ENCODE measurements at places on chromosomes 3 and 15.

GRCh38 chr3:13616359-13616758 is 67.4 kb downstream of the FBLN2 start:
- DNase-seq: peak; percentile 6
- H3K4me1 ChIP-seq: no peaks in the 10 kb centered on the region
- H3K27me3 ChIP-seq: peaks cover 11% of the 10 kb centered on the region
- H3K36me3 ChIP-seq: no peaks in the 10 kb centered on the region
- H3K4me3 ChIP-seq: no peak overlapping the region

DNA sequence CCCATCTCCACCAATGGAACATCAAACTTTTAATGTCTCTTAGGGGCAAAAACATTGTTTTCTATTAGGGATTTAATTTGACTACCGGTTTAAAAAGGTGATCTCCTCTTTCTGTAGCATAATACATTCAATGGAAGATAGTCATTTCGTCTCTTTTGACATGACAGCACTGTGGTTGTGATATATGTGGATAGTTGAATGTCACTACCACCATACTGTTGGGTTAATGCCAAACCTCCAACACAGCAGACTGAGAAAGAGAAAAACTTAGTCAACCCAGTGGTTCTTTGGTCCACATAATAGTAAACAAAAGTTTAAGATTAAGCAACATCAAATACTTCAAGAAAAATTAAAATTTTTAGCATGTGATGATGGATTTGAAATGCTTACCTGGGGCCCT is 530.4 kb downstream of the AGBL1 start:
- peaks cover 1% of the 10 kb centered on the region for H3K36me3 ChIP-seq
- DNase-seq: no peak
- H3K27me3 ChIP-seq: peaks cover 4% of the 10 kb centered on the region
- no peak overlapping the region for H3K4me3 ChIP-seq
- peaks cover 38% of the 10 kb centered on the region for H3K4me1 ChIP-seq

DNA sequence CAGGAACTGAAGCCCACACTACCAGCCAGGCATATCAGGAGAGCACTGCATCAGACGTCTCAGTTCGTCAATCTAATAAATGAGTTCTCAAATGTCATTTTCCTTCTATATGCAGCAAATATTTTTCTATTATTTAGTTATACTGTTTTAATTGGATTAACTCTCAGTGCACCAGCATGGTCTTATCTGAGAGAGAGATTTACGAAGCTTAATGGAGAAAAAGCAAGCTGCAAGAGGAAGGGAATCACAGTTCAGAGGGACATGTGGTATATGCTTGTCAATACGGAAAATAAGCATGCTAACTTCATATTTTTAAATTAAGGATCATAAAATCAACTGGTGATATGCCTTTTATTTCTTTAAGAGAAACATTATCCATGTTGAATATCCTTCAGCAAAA is 213.1 kb upstream of the NECTIN3 start:
- H3K27me3 ChIP-seq: no peaks in the 10 kb centered on the region
- H3K36me3 ChIP-seq: no peaks in the 10 kb centered on the region
- H3K27ac ChIP-seq: no peak overlapping the region
- H3K4me3 ChIP-seq: no peak overlapping the region
- no peak for DNase-seq

DNA sequence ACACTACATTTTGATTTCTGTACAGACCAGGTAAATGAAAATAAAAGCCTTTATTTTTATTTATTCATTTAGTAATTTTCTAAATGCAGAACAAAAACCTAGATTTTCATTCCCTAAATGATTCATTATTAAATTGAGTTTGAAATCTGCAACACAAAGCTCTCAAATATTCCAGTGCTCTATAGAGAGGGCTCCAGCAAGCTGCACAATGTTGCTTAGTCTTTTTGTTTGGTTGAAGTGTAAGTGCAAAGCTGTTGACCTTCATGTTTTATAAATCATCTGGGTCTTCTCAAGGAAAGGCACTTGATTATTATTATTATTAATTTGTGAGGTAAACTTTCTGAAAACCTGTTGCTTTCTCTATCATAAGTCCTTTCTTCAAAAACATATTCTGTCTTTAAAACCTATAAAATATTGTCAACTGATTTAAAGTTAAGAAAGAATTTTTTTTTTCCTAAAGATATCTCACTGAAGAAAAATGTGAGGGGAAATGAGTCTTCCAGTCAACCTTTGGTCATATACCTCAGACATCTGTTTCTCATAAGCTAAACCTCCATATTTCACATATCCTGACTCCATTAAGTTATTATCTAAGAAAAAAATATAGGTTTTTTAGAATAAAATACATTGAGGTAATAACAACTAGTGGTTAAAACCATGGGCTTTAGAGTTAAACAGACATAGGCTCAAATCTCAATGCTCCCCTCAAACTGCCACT is 100.7 kb downstream of the ZIC4 start:
- H3K27me3 ChIP-seq: no peaks in the 10 kb centered on the region
- no peak overlapping the region for H3K27ac ChIP-seq

GRCh38 chr15:88664151-88664778 is 25.4 kb downstream of the ISG20 start:
- no peak overlapping the region for H3K27ac ChIP-seq
- DNase-seq: peak; percentile 72
- peaks cover 10% of the 10 kb centered on the region for H3K27me3 ChIP-seq
- H3K4me1 ChIP-seq: peaks cover 5% of the 10 kb centered on the region
- no peak overlapping the region for H3K4me3 ChIP-seq

DNA sequence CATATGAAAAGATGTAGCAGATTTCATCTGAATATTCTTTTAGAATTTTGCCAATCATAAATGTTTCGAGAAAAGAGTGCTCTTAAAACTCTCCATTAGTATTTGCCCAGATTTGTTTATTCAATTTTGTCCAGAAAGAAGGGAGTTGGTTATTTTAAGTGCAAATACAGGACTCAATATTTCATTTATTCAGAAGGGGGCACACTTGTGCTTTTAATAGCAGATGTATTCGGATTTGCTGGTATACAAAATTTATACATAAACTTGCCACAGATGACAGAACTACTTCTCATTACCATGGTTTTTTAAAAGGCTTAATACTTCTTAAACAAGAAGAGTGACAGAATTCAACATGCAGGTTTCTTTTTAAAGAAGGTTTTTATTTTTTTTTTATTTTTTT is 69.8 kb upstream of the GRM7 start:
- no peak overlapping the region for H3K27ac ChIP-seq
- no peaks in the 10 kb centered on the region for H3K4me1 ChIP-seq
- no peaks in the 10 kb centered on the region for H3K27me3 ChIP-seq
- DNase-seq: no peak

DNA sequence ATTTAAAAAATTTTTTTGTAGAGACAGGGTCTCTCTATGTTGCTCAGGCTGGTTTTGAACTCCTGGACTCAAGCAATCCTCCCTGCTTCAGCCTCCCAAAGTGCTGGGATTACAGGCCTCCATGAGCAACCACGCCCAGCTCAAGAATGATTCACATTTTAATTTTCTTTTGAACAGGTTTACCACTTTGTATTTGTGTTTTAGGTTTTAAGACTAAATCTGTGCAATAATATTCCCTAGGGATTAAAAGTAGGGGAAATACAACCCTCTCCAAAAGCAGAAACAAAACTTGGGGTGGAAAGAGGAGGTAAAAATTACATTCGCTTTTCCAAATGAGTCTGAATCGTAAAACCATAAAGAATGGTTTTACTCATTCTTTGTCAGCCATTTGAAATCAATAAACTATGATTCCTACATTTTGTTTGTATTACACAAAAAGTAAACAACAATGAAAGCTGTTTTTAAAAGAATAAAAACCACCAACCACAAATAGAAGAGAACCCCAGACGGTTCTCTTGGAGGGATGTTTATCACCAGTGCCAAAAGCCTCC is 37.8 kb downstream of the SLC24A1 start:
- no peaks in the 10 kb centered on the region for H3K27me3 ChIP-seq
- no peaks in the 10 kb centered on the region for H3K4me1 ChIP-seq
- DNase-seq: no peak
- H3K27ac ChIP-seq: no peak overlapping the region
- peaks cover 23% of the 10 kb centered on the region for H3K36me3 ChIP-seq
- H3K4me3 ChIP-seq: no peak overlapping the region

- H3K4me1 ChIP-seq: peaks cover 14% of the 10 kb centered on the region
- no peak overlapping the region for H3K4me3 ChIP-seq
- no peak for DNase-seq
Measured at GRCh38 chr15:92164327-92165000, 229.2 kb upstream of the ST8SIA2 start.

DNA sequence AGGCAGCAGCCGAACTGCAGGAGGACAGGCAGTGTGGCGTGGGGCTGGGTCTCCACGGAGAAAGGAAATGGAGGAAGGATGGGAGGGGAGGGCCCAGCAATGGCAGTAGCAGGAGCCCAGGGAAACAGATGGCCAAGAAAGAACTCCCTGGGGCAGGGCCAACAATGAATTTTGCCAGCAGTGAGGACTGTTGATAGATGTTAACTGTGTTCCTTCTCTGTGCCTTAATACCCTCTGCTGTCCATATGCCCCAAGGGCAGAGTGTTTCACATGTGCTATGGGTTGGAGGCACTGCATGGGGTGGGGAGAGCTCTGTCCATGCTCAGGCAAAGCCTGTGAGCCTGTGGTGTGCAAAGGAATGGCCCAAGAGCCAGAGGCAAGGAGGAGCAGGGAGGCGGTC is 70.8 kb upstream of the POMGNT2 start:
- H3K4me1 ChIP-seq: peaks cover 58% of the 10 kb centered on the region
- H3K36me3 ChIP-seq: peaks cover 61% of the 10 kb centered on the region
- no peak overlapping the region for H3K27ac ChIP-seq
- DNase-seq: no peak
- H3K4me3 ChIP-seq: no peak overlapping the region
- H3K27me3 ChIP-seq: peaks cover 7% of the 10 kb centered on the region

- peaks cover 41% of the 10 kb centered on the region for H3K4me1 ChIP-seq
- peak overlapping the region; percentile 93 for H3K27ac ChIP-seq
- peak overlapping the region; percentile 89 for H3K4me3 ChIP-seq
- peak; percentile 72 for DNase-seq
- H3K27me3 ChIP-seq: peaks cover 10% of the 10 kb centered on the region
Measured at GRCh38 chr3:53046171-53047170, 598 bp upstream of the SFMBT1 start.

GRCh38 chr3:130779031-130779430 is 32.4 kb upstream of the PIK3R4 start:
- no peaks in the 10 kb centered on the region for H3K36me3 ChIP-seq
- no peak overlapping the region for H3K4me3 ChIP-seq
- H3K27me3 ChIP-seq: no peaks in the 10 kb centered on the region
- H3K27ac ChIP-seq: no peak overlapping the region

- H3K4me3 ChIP-seq: no peak overlapping the region
- no peaks in the 10 kb centered on the region for H3K36me3 ChIP-seq
- H3K27me3 ChIP-seq: no peaks in the 10 kb centered on the region
- no peak for DNase-seq
Measured at GRCh38 chr3:68479779-68480178, 452.6 kb downstream of the TAFA4 start.

DNA sequence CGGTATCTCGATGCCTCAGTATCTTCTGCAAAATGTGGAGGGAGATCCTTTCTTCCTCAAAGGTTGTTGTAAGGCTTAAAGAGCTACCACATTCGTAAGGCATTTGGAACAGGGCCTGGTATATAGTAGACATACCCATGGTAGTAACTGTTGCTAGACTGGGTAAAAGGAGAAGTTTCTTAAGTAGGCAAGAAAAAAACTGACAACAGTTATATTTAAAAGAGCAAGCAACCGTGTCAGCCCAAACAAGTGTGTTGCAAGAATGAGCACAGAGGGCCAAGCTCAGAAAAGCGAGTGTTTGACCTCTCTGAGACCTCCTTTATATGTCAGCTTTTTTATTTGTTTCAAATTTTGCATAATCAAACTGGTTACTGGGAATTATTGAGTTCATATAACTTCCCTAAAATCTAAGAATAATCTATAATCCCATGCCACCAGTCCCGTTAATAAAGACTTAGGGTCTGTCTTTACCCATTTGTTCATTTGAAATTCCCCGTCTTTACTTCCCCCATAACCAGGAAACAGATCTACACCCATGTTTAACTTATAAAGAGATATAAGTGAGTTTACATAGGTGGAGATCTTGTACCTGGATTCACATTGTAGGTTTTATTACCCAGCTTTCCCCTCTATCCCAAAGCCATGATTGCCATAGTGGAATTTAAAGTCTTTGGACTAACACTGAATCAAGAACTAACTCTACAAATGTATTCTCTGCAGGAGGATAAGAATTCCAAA is 7.3 kb downstream of the B3GNT5 start:
- no peaks in the 10 kb centered on the region for H3K4me1 ChIP-seq
- peaks cover 12% of the 10 kb centered on the region for H3K27me3 ChIP-seq
- no peak overlapping the region for H3K4me3 ChIP-seq
- no peaks in the 10 kb centered on the region for H3K36me3 ChIP-seq
- H3K27ac ChIP-seq: no peak overlapping the region
- no peak for DNase-seq

DNA sequence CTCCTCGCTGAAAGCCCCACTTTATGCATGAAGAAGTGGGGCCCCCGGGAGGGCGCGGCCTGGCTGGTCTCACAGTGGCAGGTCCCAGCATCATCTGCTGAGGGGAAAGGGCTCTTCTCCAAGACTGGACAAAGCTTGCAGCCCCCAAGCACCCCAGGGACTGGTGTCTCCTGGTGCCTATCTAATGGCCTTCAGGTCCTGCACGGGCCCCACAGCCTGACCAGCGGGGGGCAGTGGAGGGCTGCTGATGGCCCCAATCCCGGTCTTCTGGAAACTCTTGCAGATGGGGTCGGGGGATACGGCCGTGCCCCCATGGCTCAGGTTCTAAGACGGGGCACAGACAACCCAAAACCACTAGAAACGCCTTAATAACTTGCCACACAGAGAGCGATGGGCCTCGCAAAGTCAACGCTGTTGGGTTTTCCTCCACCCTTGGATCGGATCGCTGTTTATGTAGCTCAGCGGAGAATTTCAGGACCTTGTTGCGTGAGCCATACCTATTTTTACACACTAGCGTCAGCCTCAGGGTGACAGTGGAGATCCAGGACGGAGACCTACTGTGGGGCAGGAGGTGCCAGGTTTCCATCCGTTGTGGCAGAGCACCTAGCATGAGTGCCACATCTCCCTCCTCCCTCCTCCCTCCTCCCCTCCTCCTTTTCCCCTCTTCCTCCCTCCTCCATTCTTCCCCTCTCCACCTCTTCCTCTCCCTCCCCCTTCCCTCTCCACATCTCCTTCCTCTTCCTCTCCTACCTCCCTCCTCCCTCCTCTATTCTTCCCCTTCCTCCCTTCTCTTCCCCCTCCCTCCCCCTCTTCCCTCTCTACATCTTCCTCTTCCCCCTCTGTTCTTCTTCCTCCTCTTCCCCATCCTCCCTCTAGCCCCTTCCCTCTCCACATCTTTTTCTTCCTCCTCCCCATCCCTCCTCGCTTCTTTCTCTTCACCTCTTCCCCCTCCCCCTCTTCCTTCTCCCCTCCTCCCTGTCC is 79.3 kb upstream of the ALDH1L1 start:
- no peaks in the 10 kb centered on the region for H3K36me3 ChIP-seq
- no peak overlapping the region for H3K4me3 ChIP-seq
- peaks cover 19% of the 10 kb centered on the region for H3K27me3 ChIP-seq
- peaks cover 2% of the 10 kb centered on the region for H3K4me1 ChIP-seq
- no peak overlapping the region for H3K27ac ChIP-seq

Data from activated naive CD4-positive, alpha-beta T cell treated with anti-CD3 and anti-CD28 coated beads, Interleukin-2, amount 10 ng/mL, durations not matched to agents 7 days and 5 days (primary cell).